ENCODE measurements at places on chromosomes 3 and 15.

- no peak for DNase-seq
Measured at GRCh38 chr3:72445827-72446217, 402.4 kb downstream of the SHQ1 start.

GRCh38 chr3:127214975-127215374 is 22.0 kb downstream of the PRR23E start:
- no peak for DNase-seq

GRCh38 chr3:52036222-52036694 is 20.1 kb downstream of the DUSP7 start:
- no peak for DNase-seq

- DNase-seq, result no peak
Measured at GRCh38 chr3:184630861-184631471, 69.4 kb downstream of the EPHB3 start.

GRCh38 chr15:77836121-77836692 is 203.5 kb upstream of the LINGO1 start:
- no peak for DNase-seq

DNA sequence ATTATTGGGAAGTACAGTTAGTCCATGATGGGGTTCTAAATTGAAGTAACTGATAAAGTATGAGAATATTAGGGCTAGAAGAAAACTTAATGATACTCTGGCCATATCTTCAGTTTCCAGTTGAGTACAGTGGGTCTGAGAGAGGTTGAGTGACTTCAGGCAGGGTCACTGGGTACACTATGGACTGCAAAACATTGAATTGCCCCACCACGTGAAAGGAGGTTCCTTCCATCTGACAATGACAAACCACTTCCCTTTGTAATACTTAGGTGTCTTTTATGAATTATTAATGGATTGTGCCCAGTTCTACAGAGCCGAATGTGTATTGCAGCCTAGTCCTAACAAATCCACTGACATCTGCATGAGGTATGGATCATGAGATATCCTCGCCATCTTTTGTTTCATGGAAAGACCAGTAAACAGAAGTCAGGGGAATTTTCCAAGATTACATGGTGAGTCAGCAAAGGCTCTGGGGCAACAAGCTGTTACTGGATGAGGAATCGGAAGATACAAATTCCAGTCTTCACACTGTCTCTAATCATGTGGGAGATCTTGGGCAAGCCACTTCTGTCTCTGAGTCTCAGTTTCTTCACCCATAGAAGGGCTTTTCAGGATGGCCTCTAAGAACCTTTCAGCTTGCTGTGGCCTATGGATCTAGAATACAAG is 66.5 kb upstream of the BCL6 start:
- no peak for DNase-seq

- no peak for DNase-seq
Measured at GRCh38 chr15:84653584-84653909, 536 bp downstream of the WDR73 start.

- DNase-seq, result no peak
Measured at GRCh38 chr3:111861391-111861790, 2.3 kb downstream of the PHLDB2 start.

DNA sequence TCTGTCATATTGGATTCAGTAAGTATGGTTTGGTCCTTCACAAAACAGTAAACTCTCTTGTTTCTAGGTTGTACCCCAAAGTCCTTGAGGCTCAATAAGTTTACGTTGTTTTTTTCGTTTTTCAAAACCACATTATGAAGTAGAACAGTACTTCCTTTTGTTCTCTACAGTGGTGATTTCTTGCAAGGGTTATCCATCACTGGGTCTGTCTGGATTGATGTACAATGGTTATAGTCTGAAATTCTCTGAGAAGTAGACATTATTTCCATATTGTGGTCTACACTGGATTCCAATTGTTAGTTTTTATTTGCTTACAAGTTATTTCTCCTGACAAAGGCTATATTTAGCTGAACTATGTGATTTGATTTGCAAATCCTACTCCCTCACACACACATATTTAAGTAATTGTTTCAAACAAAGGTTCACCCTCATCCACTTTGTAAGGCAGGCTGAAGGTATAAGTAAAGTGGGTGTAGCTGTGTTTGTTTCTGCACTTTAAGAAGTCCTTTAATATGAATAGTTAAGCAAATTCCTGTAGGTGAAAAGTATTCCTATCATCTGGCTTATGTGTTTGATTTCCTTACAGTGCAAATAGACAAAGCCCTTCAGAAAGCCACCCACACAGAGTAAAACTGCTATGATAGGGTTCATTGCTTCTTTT is 64.2 kb upstream of the MME start:
- DNase-seq, result no peak

All from stimulated activated CD4-positive, alpha-beta T cell treated with anti-CD3 and anti-CD28 coated beads, TNF-alpha, amount 100 ng/mL, for 1 hour (primary cell).